ENCODE measurements at places on chromosomes 16 and 17.

DNA sequence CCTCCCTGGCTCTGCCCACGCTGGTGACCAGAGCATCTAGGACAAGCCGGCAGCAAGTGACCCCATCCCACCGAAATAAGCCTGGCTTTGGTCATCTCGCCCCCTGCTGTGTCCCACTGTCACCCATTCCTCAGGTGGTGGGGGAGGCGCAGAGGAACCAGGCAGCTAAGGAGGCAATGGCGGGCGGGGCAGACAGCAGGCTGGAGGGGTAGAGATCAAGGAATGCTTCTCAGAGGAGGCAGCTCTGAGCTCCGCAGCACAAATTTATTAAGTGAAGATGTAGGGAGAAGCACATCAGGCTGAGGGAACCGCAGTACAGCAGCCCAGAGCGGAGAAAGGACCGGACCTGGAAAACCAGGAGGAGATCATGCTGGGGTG, 7.5 kb upstream of the KREMEN2 start:
- DNase-seq, result no peak

DNA sequence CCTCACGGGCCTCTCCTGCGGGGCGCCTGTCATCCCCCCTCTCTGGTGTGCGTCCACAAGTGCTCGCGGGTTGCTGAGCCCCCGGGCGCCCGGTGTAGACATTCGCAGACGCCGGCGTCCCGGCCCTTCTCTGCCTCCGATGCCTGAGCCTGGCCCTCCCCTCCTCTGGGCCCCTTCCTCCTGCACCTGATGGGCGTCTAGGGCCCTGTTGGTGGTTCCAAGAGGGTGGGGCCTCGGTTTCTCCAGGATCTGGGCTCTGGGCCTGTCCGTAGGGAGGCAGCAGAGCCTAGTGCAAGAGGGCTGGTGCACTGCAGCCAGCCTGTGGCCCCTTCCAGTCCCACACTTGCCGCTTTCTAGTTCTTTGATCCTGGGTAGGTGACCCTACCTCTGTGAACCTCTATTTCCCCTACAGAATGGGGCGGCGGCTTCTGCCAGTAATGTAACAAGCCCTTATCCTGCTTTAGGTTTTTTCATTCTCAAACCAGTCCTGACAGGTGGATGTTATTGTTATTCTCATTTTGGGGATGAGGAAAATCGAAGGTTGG, 623 bp downstream of the E4F1 start:
- peak; percentile 49 for DNase-seq

GRCh38 chr17:77690271-77691161, 268.0 kb upstream of the TNRC6C start:
- no peak for DNase-seq

DNA sequence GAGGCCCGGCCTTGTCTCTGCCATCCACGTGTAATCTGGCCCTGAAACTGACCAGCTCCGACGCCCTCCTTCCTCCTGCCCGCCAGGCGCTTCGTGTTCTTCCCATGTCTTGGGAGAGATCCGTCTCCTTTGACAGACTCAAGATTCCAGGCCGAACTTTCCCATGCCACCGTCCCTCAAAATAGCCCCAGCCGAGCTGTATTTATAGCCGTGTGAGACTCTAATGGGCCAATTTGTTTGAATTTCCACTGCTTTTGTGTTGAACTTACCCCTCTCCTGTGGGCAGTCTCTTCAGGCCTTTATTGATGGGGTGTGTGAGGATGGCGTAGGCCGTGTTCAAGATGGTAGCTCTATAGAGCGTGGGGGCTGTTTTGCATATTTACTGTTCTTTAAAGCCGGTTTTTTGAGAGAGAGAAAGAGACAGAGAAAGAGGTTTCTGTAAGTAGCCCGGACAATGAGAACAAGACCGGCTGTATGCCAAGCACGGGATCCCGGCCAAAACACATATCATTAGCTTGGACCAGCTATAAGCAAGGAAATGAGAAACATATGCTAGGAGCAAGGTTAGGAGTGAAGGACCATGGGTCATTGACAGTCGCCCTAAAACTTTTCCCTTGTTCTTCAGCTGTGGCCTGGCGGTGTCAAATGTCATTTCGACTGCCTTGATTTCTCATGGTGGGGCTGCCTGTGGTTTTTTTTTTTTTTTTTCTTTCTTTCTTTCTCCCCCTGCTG, 124.5 kb upstream of the ZFHX3 start:
- DNase-seq, result peak; percentile 98

GRCh38 chr16:23148513-23149266, 562 bp downstream of the USP31 start:
- peak; percentile 41 for DNase-seq

DNA sequence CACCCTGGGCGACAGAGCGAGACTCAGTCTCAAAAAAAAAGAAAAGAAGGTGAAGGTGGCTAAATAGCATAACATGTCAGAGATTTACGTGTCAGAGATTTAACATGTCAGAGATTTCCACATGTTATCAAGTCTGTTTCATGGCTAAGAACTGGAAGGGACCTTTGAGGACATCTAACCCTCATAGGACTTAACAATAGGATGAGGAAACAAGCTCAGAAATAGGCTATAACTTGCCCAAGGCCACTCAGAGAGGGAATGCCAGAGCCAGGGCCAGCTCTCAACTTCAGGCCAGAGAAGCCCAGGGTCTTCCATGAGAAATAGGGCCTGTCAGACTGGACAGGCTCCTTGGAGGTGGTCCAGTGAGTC, 26.8 kb upstream of the ZNF629 start:
- no peak for DNase-seq

GRCh38 chr17:47297661-47298400, 25.9 kb upstream of the EFCAB13 start:
- DNase-seq, result no peak
